ENCODE measurements at places on chromosomes 16 and 17.
A peak's percentile ranks its signal among the peaks of the same experiment; 100 is the strongest.

DNA sequence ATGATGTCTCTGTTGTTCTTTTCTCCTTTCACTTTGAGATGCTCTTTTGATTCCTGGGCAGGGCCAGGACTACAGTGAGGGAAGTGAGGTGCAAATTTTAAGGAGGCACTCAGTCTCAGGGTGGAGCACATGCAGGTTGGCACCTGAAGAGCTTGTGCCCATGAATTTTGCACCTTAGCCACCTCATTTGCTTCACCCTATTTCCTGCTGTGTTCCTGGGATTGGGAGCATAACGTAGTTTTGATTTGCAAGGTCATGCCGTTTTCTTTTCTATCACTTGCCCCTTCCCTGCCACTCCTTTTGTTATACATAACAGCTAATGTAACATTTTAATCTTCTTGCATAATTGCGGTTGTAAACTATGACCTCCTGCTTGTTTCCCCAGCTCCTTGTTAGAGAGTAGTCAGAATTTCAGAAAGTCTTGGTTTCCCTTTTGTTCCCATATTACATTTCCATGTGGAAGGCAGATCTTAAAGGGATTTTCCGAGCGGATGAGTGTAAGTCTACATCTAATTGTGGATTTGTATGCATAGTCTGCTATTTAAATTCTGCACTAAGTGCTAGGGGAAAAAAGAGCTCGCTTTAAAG lies 9.8 kb downstream of the PMFBP1 start:
- DNase-seq, result no peak

- no peak for DNase-seq
Observed at GRCh38 chr16:81546781-81547180, 102.2 kb downstream of the CMIP start.

DNA sequence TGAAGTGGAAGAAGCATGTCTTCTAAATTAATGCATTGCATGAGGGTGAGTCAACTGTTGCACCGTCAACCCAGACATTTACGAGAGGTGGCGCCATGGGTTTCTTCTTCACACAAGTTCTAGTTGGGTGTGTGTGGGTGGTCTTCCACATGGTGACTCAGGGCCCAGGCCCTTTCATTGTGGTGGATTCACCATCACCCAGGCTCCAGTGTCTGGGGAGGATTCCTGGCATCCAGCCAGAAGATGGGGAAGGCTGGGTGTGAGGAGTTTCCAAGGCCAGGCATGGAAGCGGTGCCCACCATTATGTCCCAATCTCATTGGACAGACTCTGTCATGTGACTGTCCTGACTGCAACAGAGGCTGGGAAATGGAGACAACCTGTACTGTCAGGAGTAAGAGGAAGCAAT lies 21.4 kb upstream of the JPH3 start:
- no peak for DNase-seq

GRCh38 chr17:83091257-83092141 lies 12.1 kb downstream of the METRNL start:
- no peak for DNase-seq

DNA sequence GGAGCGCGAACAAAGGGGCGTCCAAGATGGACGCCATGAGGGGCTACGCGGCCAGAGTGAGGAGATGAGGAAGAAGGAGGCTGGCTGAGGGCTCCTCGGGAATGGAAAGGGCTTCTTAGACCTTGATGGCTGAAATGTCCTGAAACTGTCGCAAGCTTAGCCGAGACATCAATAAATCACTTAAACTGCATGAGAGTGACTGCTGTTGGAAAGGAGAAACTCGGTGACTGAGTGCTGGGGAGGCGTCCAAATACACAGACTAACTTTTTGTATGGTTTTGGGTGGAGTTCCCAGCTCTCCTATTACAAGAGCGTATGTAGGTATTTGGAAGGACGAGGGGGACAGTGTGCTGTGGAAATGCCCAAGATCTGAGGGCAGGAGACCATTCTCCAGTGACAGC lies 1.4 kb upstream of the GEMIN4 start:
- DNase-seq, result no peak

DNA sequence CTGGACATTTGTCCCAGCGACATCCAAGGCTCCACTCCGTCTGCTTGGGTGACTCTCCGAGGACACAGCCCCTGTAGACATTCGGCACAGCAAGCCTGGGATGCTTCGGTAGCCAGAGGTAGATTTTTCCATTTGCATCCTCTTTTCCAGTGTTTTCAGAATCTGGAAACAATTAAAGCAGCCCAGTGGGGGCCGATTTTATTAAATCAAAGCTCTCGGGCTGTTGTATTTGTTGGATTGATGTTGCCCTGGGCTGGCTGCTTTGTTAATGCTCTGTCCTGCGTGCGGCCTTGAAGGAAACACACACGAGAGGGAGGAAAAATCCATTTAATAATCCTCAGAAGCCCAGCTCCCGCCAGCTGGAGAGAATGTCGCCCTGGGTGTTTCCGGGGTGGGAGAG lies 158.1 kb upstream of the CIBAR2 start:
- no peak for DNase-seq

DNA sequence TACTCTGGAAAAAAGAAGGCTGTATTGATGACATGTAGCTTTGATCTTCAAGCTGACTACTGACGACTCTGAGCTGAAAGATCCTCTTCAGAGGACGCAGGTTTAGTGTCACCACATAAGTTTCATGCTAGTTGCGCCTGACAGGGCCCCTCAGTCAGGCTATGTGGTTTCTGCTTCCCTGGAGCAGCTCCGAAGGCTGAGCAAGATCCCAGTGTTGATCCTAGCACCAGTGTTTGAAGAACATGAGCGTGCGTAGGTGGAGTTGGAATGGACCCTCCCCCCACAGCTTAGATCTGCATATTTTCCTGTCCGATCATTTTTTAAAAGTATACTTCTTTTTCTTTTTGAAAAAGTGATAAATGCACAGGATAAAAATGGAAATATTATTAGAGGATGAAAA lies 17.3 kb downstream of the BANP start:
- DNase-seq, result no peak

DNA sequence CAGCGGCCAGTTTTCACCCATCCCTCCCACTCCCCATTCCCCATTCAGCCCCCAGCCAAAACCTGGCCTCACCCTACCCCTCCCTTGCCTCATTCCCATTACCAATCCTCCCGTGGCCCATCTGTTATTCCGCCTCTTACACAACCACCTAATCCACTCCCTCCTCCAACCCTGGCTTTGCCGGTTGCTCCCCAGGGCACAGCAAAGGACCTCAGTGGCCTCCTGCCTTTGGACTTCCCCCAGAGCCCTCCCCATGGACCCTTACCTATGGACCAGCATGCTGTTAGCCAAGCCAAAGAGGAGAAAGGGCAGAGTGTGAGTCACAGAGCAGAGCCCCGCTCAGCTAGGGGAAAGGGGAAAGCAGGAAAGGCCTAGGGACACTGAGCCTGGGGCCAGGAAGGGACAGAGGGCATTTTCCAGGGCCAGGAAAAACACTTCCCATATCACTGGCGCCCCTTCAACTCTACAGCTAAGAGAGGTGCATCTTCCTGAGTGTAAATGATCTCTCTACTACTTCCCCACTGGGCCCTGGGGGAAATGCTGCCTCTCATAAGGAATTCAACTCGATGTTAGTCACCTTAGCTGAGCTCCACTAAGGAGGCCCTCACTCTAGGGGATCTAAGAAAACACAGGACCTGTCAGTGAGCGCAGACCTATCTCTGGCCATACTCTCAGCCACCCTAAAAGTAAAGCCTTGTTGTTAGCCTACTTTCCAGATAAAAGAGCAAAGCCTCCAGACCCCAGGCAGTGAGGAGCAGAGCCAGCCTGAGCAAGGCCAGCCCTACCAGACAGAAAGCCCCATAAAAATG lies 10.6 kb downstream of the PEMT start:
- DNase-seq, result no peak

GRCh38 chr16:57131351-57131970 lies 39.1 kb downstream of the CPNE2 start:
- no peak for DNase-seq

GRCh38 chr16:48384520-48385252 lies 527 bp downstream of the SIAH1 start:
- DNase-seq, result peak; percentile 80

DNA sequence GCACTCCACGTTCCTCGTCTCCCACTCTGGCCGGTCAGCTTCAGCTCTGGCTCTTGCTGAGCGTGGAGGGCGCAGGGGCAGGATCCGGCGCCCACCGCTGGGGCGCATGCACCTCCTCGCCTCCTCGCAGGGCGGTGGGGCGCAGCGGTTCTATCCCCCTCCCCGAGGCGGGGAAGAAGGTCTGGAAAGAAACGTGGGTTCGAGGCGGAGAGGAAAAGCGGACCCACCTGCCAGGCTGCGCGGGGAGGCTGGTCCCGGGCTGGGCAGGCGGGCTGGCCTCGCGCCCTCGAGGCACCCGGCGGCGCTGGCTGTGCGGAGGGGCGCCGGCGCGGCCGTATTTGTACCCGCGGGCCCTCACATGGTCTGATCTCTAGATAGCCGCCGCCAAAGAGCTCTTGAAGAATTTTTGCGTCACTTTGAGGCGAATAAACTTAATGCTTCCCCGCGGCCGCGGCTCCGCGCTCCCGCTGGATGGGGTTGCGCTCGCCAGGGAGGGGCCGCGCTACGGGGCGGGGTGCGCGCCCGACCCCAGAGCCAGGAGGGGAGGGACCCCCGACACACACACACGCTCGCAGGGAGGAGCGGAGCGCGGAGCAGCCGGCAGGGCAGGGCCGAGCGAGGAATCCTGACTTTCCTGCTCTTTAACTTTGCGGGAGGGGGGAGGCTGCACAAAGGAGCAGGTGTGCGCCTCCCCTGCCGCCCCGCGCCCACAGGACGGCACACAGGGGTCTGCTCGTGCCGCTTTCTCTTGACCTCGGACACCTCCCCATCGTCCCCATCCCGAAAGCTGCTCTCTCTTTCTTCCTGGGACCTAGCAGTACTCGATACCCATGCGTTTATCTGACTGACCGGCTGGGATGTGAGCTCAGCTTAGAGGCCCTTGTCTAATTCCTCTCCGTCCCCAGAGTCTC lies at the start of gene SLC6A4:
TSS of gene SLC6A4 (minus strand) at position 312 of the 911 bp plus-strand sequence. CDS start 13,739 bp downstream, outside the sequence.
- peak; percentile 57 for DNase-seq

- DNase-seq, result no peak
Observed at GRCh38 chr17:28645576-28645939, 600 bp upstream of the BLTP2 start.

DNA sequence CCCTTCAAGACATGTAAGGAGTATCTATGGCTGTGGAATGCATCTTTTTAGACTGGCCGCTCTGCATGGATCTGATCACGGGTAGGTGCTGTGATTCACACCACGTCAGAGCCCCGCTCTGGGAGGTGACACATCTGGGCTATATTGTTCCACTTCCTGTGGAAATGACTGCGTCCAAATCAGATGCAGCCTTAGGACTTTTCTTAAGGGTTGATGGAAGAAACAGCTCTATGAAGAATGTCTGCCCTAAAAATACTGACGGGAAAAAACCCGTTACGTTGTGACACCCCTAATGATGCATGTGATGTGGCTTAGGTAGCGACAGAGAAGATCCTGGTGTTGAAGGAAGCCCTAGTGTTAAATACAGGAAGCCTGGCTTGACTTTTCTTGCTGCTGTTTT lies 12.2 kb downstream of the BANP start:
- DNase-seq, result no peak

DNA sequence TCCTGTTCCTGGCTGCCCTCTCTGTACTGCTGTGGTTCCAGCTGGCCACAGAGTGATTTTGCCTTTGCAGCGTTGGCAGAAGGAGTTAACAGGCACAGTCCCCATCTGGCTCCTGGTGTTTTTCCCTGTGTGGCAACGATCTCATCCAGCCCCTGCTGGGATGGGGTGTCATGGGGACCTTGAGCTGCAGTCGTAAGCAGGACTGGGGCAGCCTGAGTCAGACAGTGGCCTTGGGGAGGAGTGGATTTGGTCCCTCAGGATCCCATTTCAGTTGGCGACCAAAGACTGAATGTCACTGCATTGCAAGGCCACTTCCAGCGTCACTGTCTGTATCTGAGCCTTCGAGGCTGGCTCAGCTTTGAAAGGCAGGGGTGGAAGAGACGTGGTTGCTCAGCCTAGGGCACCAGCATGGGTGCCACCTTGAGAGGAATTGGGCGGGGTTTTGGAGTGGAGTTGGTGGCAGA lies 11.9 kb downstream of the TMEM94 start:
- no peak for DNase-seq

GRCh38 chr16:68782198-68783174 lies 45.4 kb downstream of the CDH1 start:
- no peak for DNase-seq

GRCh38 chr16:68368301-68368888 lies 57.6 kb downstream of the PRMT7 start:
- DNase-seq, result no peak

GRCh38 chr17:79878329-79878947 lies 39.2 kb upstream of the CBX4 start:
- DNase-seq, result peak; percentile 55

DNA sequence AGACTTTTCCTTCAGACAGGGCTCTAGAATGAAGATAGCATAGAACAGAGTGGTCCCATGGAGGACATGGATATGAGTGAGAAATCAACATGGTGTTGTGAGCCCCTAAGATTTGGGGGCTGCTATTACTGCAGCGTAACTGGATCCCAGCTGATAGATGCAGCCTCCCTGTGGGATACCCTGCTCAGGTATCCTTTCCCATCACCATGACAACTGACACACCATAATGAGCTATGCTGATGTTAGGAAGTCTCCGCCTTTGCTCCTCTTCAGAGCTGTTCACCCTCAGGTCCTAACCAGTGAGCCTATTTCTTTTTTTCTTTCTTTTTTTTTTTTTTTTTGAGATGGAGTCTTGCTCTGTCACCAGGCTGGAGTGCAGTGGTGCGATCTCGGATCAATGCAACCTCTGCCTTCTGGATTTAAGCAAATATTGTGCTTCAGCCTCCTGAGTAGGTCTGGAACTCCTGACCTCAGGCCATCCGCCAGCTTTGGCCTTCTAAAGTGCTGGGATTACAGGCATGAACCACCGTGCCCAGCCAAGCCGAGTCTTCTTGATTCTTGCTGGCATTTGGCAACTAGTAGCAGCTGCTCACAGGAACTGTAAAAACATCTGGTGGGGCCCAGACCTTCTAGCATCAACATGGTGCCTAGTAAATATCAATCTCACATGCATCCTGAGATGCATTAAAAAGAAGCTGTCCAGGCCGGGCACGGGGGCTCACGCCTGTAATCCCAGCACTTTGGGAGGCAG lies 17.1 kb downstream of the STX4 start:
- no peak for DNase-seq

DNA sequence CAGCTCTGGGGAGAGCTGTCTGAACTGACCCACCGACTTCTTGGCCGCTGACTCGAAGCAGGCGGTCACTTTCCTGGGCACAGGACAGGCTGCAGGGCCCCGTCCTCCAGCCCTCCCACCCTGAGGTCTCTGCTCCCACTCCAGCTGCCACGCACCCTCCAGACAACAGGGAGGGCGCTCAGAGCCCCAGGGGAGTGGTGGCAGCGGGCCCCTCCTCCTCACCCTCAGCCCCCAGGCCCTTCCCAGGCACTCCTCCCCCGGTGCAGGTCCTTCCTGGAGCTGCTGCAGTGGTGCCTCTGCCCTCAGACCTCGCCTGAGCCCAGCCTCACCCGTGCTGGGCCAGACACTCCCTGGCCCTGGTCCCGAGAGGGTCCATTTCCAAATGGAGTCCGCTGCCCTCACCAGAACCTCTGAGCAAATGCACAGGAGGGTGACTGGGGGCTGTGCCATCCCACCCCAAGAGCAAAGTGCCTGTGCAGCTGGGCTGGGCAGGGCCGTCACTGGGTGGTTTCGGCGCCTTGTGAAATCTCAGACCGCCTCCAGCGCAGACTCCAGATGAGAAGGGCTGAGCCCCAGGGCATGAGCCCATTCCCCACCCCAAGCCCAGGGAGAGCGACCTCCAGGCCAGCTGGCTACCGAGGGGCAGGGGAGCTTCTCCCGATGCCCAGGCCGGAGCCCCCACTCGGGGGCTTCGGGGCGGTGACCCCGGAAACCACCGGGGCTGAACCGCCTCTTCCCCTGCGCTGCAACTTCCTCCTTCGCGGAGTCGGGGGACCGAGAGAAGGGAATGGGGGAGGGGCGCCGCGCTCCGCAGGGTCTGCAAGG lies 717 bp downstream of the CYBA start:
- no peak for DNase-seq

GRCh38 chr17:66426397-66427033 lies 124.1 kb downstream of the PRKCA start:
- no peak for DNase-seq
